Fibroblast of mammary gland (primary cell): ENCODE measurements at places on chromosomes 12 and 14.

DNA sequence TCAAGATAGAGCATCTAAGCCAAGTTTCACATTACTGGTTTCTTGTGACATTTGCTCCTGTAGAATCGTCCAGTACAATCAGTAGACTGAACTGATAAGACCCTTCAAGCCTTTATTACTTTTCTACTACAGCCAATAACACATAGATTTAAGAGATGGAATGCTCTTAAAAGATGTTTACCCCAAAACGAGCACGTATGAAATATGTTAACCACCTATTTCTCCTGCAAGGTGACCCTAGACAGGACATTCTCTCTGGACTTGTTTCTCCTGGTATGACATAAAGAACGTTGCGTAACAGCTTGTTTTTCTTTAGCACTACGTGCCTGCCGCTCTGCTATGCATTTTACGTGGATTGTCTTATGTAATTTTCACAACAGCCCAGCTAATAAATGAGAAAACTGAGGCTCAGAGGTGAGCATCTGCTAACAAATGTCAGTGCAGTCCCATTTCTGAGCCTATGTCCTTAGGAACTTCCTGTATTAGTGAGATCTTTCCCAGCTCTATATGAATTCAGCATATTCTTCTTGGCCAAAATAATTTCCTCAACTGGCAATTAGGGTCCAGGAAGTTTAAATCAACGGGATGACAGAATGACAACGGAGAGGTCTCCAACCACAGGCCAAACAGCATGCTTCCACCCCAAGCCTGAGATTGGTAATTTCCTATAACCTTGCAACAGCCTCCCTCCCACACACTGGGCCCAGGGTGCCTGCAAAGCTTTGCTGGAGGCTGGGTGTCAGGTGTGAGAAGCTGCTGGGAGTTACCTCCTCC lies 3.7 kb downstream of the NFKBIA start:
- no peak for DNase-seq

GRCh38 chr12:104930388-104931326 lies 27.4 kb downstream of the SLC41A2 start:
- peak; percentile 75 for DNase-seq

DNA sequence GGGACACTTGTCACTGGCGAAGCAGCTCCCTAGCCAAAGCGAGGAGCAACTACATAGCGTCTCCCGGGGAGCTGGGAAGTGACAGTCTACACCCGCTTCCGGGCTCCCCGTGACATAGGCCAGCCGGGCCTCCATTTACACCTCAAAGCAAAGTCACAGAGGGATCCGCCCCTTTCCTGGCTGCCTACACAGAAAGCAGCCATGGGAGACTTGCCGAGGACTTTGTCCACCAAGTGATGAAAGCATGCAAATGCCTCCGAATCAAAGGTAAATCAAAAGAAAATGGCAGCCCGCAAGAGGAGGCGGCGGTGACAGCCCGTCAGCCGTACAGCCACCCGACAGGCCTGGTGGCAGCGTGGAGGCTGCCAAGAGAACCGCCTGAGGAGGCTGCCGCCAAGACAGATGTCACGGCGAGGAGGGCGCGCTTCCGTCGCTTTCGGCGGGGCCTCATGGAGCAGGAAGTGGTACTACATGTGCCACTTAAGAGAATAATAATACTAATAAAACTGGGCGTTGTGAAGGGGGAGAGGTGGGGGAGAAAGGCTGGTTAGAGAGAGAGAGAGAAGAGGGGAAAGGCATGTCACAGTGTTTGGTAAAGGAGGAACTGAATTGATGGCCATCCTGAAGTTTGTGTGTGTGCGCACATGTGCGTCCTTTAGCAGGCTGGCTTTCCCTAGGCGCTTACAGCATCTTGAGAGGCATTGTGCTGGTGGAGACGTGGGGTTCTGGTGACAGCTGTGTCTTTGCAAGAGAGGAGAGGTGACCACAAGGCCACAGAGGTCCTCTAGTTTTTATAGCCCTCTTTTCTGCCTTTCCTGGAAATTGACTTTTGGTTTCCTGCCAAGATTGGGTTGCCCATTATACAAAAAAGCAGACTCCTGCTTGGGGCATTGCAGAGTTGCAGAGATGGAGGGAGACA lies 661.7 kb downstream of the VRK1 start:
- DNase-seq: no peak

GRCh38 chr12:114294303-114294685 lies 111.7 kb downstream of the TBX5 start:
- peak; percentile 75 for DNase-seq

DNA sequence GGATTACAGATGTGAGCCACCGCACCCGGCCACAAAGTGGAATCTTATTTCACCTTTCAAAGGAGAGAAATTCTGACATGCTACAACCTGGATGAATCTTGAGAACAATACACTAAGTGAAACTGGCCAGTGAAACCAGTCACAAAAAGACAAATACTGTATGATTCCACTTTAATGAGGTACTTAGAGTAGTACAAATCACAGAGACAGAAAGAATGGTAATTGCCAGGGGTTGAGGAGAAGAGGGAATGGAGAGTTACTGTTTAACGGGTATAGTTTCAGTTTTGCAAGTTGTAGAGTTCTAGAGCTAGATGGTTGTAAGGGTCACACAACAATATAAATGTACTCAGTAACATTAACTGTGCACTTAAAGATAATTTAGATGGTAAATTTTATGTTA lies 33.4 kb downstream of the ADIPOR2 start:
- no peak for DNase-seq

DNA sequence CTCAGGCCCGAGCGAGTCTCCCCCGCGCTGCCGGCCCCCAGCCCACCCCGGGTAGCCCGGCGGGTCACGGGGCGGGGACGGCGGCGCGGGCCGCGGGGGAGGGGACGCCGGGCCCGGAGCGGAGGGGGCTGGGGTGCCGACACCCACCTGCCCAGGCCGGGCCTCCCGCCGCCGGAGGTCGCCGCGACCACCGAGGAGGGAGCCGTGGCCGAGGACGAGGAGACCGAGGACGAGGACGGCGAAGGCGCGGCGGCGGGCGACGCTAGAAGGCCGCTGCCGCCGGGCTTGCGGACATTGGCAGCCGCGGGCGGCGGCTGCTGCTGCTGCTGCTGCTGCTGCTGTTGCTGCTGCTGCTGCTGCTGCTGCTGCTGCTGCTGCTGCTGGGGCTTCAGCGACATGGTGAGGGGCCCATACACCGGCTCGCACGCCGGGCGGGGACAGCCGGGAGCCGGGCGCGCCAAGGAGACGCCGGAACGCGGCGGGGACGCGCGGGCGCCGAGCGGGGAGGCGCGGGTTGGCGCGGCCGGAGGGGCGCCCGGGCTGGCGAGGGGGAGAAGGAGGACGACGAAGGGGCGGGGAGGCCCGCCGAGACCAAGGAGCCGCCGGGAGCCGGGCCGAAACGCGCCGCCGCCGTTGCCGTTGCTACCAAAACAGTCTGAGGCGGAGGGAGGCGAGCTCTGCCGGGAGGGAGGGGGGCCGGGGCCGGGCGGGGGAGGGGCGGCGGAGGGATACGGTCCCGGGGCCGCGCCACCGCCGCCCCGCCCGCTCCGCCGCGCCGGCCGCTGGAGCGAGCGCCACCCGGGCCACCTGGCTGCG lies at the start of gene ATXN2:
Gene ATXN2 (minus strand): TSS at position 679 of the 816 bp plus-strand sequence. CDS start 281 bp downstream, at position 398.
- no peak for DNase-seq

DNA sequence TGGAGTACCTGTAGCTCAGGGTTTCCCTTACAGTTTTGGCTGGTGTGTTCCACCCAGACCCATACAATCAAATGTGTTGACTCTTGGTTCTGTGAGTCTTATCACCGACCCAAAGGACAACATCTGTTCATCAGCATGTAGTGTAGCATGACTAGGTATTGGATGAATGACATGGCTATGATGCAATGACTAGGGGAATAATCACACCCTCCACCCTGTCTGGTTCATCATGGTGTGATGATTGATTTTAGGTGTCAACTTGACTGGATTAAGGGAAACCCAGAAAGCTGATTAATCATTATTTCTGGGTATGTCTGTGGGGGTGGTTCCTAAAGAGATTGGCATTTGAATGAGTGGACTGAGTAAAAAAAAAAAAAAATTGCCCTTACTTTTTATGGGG lies 311.3 kb downstream of the DPF3 start:
- peak; percentile 21 for DNase-seq

DNA sequence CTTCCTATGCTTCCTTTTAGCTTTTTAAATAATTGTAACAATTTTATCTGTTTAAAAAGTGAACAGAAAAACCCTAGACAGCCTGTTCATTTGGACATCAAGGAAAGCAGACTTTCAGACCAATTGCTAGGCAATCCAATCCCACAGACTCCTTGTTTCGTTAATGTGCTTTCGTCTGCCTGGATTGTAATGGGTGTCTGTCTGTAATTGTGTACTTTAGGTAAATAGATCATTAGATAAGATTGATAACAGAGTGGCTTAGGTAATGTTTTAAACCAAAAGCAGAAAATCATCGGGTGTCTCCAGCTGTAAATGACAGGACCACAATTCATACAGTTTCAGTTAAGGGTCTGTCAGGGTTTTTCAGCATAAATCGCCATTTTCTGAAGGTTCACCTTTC lies 19.6 kb downstream of the CCDC60 start:
- DNase-seq: no peak

DNA sequence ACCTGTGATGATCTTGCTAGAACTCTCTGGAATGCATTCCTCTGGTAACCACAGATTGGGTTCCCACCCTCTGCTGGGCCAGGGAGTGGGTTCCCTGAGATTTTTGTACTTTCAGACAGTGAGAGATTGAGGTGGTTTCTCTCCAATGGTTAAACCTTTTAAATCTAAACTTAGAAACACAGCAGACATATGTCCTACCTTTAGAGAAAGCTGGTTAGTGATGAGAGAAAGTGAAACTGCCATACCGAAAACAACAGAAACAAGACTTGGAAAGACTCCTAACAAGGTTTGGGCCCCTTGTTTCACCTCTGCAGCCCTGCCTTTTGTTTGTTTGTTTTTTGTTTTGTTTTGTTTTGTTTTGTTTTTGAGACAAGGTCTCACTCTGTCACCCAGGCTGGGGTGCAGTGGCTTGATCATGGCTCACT lies 9.7 kb upstream of the SGPP1 start:
- no peak for DNase-seq

- DNase-seq: peak; percentile 29
These were observed 4.4 kb downstream of the BLTP3B start for GRCh38 chr12:100138048-100138802.

GRCh38 chr12:51011955-51012354 lies 14.2 kb downstream of the SLC11A2 start:
- no peak for DNase-seq

DNA sequence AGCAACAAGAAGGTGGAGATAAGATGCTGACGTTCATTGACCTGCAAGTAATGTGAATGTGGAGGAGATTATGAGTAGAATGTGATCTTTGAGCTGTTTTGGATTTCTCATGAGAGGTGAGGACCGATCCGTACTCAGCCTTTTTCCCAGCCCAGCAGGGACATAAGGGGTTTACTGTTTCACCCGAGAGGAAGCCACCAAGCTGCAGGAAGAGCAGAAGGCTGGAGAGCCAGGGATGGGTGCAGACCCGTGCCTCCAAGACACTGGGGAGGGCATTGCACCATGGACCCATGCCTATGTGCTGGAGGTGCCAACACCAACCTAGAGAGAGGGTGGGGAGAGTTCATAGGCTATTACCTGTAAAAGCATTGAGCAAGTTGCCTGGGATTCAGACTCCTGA lies 206.0 kb upstream of the DIO3 start:
- DNase-seq: no peak

DNA sequence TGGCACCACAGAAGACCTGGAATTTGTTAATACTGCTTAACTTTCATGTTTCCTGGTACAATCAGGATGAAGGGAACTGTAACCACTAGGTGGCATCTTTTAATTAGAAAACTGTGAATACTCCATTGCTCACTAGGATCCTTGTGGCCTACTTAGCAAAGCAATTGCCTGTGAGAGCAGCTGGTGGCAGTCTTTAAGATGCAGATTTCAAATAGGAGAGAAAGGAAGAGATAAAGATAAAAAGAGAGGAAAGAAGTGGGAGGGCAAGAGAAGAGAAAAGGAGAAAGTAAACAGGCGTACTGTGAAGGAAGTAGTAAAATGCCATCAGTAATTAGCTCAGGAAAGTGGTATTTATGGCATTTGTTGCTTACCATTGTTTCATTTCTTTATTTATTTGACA lies 114.5 kb downstream of the RAD51B start:
- DNase-seq: peak; percentile 89

GRCh38 chr12:1773937-1774655 lies 46.3 kb upstream of the LRTM2 start:
- peak; percentile 56 for DNase-seq

GRCh38 chr12:114674251-114675047 lies 9.5 kb downstream of the TBX3 start:
- no peak for DNase-seq

DNA sequence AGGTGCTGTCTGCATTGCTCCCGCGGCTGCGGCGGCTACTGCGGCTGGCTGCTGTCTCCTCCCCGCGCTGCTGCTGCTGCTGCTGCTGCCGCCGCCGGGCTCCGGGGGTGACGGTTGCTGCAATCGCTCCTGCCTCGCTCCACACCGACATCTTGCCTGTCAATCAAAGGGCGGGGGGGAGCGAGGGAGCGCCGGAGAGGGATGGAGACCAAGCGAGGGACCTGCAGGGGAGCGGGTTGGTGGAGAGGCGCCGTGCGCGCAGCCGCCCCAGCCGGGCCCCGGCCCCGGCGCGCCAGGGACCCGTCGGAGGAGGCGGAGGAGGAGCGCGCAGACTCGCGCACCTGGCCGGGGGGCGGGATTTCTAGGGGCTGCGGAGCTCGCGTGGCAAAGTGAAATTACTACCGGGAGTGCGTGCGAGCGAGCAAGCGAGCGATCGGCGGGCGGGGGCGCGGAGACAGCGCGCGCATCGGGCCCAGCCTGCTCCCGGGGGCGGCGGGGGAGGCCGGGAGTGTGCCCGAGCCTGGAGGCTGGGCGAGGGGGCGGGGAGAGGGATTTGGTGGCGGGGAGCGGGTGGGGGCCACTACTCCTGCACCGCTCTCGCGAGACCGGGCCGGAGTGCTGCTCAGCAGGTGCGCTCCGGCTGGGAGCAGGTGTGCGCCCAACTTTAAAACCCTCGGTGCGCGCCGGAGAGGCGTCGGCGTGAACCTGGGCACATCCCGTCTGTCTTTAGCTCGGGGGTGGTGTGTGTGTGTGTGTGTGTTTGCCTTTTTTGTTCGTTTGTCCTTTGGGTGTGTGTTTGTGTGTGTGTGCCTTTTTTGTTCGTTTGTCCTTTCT lies at the start of gene KSR2:
Gene KSR2 (minus strand): TSS at position 165 of the 834 bp plus-strand sequence. CDS start 735 bp downstream, outside the sequence.
- DNase-seq: no peak

DNA sequence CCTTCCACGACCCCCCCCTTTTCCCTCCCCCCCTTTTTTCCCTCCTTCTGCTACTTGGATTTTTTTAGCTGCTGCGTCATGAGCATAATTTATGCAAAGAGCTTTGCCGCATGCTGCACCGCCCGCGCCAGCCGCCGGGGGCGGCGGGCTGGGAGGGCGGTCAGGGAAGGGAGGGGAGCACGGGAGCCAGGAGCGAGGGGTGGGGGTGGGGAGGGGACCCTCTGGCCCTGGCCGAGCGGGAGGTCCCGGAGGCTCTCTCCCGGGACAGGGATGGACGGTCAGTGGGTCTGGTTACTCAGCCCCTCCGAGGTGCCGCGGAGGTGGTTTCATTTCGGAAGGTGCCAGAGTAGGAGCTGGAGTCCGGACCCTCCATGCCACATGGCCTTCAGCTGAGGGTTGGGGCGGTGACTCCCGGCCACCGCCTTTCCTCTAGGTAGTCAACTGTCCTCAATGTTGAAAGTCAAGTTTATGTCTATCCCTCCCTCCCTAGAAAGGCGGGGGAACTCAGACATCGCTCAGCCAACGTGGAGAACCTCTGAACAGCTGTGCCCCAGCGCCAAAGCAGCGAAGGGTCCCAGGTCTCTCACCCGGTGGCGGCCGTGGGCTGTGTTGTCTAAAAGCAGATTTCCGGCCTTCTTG lies at the start of gene POU6F1:
Gene POU6F1 (minus strand): TSS at position 95 of the 639 bp plus-strand sequence. CDS start 11,226 bp downstream, outside the sequence.
- peak; percentile 72 for DNase-seq

GRCh38 chr14:86086962-86087361 lies 557.0 kb downstream of the FLRT2 start:
- no peak for DNase-seq
